ENCODE measurements at places on chromosomes 7 and 10.
A peak's percentile ranks its signal among the peaks of the same experiment; 100 is the strongest.

GRCh38 chr7:20862554-20862953, 75.9 kb upstream of the SP8 start:
- no peak for DNase-seq

- DNase-seq: no peak
Measured at GRCh38 chr10:53009961-53010907, 237.7 kb upstream of the MBL2 start.

DNA sequence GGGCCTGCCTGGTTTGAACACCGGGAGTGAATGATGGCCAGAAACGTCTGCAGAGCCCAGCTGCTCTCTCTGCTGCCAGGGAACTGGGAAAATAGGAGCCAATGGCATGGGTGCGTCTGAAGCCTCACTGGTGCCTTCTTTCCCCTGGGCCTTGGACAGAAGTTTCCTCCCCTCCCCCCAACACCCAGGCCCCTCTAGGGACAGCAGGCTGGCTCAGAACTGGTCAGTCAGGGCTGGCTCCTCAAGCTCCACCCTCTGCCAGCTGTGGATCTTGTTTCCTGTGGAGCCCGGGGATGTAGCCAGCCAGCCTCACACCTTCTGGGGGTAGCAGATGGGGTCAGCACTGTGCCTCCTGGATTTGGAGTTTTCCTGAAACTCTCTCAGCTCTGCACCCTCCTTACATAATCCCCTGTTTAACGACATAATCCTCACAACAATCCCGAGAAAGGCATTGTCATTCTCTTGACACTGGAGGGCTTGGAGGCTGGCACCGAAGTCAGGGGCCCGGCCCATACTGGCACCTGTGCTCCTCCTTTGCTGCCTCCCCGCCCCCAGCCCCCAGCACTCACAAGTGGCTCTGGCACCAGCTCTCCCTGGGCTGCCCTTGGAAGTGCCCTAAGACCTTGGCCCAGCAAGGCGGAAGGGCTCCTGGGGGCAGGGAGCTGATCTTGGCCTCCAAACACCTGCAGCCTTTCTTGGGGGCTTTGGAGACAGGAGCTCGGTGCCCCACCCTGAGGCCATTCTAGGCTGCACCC, 5.7 kb downstream of the LDB3 start:
- DNase-seq: peak; percentile 79

- DNase-seq: no peak
Measured at GRCh38 chr10:121788115-121788514, 139.7 kb downstream of the ATE1 start.

- DNase-seq: no peak
Measured at GRCh38 chr7:45977256-45977780, 56.2 kb upstream of the IGFBP3 start.

DNA sequence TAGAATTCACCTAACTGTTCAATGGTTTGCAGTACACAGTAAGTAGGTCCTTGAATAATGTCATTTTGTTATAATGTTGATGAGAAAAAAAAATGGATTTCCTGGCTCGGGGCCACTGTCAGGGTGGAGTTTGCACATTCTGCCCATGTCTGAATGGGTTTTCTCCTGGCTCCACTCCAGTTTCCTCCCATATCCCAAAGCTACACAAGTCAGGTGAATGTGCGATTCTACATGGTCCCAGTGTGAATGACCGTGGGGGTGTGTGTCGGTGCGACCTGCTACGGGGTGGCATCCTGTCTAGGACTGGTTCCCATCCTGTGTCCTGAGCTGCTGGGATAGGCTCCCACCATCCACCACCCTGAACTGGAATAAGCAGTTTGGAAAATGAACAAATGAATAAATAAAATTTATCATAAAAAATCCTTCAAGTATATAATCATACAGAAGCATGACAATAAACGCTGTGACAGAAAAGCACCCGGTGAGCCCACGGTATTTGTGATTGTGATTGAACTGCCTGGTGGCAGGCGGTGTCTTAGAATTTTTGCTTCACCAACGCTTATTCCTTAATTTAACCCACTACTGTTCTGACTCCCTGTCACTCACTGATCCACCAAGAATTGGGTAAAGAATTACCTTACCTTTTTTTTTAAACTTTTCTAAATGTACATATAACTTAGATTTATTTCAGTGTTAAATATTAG, 114.1 kb downstream of the ICA1 start:
- DNase-seq: no peak

DNA sequence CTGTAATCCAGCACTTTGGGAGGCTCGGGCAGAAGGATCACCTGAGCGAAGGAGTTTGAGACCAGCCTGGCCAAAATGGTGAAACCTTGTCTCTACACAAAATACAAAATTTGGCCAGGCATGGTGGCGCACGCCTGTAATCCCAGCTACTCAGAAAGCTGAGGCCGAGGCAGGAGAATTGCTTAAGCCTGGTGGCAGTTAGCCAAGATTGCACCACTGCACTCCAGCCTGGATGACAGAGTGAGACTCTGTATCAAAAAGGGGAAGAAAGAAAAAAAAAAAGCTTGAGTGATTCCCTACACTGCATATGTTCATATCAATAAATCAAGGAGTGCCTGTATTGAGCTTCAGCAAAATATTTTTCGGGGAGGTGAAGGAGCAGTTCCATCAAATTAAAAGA, 45.8 kb upstream of the SRRM3 start:
- DNase-seq: no peak

DNA sequence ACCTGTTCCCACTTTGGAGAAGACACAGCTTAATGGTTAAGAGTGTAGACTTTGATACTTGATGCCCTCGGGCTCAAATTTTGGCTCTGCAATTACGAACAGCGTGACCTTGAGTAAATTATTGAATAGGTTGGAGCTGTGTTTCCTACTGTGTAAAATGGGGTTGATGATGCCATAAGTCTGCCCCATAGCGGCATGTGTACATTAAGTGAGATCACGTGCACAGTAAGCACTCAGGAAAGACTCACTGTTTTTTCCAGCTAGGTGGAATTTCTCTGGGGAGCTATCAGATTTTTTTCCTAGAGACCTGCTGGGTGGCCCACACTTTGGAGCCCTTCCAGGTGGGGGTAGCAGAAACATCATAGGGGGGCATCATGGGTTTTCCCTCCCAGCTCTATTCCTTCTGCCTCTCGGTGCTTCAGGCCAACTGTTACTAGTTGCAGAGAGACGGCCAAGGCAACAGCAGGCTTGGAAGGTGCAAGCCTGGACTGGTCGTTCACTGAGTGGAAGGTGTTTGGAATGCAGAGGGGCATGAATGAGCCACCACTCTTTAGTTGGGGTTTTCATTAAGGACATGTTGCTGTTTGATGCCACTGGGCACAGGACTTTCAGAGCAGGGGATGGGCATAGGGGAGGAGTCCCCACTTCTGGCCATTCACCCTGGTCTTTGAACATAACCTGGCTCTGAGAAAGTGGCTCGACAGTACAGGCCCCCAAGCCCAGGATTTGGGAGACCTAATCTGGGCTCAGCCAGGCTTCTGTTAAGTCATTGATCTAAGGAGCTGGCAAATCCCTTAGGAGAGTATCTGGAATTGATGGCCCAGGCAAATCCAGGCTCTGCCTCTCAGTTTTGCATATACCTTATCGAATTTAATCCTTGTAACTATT, 64.0 kb downstream of the SYPL1 start:
- DNase-seq: no peak

- DNase-seq: no peak
Measured at GRCh38 chr10:113168584-113168983, 218.5 kb downstream of the TCF7L2 start.

GRCh38 chr7:86793136-86793535, 149.4 kb downstream of the GRM3 start:
- DNase-seq: no peak

- peak; percentile 44 for DNase-seq
Measured at GRCh38 chr10:2963889-2964631, 103.3 kb upstream of the PFKP start.

GRCh38 chr7:158547817-158548216, 39.8 kb downstream of the PTPRN2 start:
- no peak for DNase-seq

All from iPS-NIHi11 (cell line).